Lower lobe of right lung (tissue), 2 donors: ENCODE measurements at places on chromosomes 16 and 17. TPM values are rescaled to one million over a fixed set of nuclear protein-coding genes. Genes with fewer than 3 reads are reported as not detected.
A peak's percentile ranks its signal among the peaks of the same experiment; 100 is the strongest.

CDC42EP4 gene
- total RNA-seq, result 44.6 TPM

DNA sequence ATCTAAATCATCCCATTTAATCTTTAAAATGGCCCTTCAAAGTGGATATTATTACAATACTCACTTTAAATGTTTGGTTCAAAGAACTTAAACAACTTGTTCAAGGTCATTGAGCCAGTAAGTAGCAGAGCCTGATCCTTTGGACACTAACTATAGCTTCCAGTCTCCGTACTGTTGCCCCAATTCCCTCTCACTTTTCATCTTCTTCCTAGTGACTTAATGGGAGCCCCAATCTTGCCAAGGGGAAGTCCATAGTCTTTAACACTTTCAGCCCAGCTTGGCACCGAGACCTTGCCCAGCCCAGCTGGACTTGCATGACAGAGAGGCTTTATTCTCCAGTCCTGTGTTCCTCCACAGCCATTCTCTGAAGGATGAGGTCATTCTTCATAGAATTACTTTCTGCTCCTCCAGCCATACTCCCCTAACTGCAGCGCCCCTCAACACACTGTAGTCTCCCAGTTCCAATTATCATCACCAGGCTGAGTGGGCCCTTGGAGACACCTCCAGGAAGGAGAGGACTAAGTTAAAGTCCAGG is 49.2 kb upstream of the NLK start:
- no peak overlapping the region for H3K27ac ChIP-seq
- no peak overlapping the region for H3K4me3 ChIP-seq
- H3K4me1 ChIP-seq, result no peaks in the 10 kb centered on the region
- no peaks in the 10 kb centered on the region for H3K36me3 ChIP-seq
- no peak for DNase-seq

GRCh38 chr17:80034791-80035686 is 633 bp downstream of the TBC1D16 start:
- no peaks in the 10 kb centered on the region for H3K36me3 ChIP-seq
- peak; percentile 66 for DNase-seq
- H3K27ac ChIP-seq, result peak overlapping the region; percentile 68
- H3K4me3 ChIP-seq, result peak overlapping the region; percentile 94
- no peaks in the 10 kb centered on the region for H3K27me3 ChIP-seq

DNA sequence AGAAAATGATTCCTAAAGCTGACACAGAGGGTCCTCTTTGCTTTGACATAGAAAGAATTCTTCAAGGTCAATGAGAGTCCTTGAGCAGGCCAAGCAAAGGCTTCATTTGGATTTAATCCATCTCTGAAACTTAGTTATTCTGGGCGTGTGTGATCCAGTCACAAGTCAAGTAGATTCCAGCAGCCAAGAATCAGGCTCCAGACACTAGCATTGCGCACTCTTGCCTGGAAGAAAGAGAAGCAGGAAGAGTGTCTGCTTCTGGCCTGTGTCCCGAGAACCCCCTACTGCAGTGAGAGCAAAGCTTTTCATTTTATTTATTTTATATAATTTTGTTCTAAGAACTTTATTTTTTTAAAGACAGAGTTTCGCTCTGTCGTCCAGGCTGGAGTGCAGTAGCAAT is 88.2 kb upstream of the CACNG5 start:
- no peak for DNase-seq
- H3K27me3 ChIP-seq, result no peaks in the 10 kb centered on the region
- peaks cover 24% of the 10 kb centered on the region for H3K36me3 ChIP-seq
- H3K4me3 ChIP-seq, result no peak overlapping the region
- H3K27ac ChIP-seq, result no peak overlapping the region

- H3K36me3 ChIP-seq, result peaks cover 20% of the 10 kb centered on the region
- no peak overlapping the region for H3K27ac ChIP-seq
- no peak for DNase-seq
- peaks cover 6% of the 10 kb centered on the region for H3K27me3 ChIP-seq
Observed at GRCh38 chr16:85810097-85810741, 10.7 kb downstream of the COX4I1 start.

- no peak overlapping the region for H3K4me3 ChIP-seq
- H3K27ac ChIP-seq, result peak overlapping the region; percentile 31
- no peaks in the 10 kb centered on the region for H3K36me3 ChIP-seq
Observed at GRCh38 chr16:57825298-57826044, 23.2 kb upstream of the KIFC3 start.

DNA sequence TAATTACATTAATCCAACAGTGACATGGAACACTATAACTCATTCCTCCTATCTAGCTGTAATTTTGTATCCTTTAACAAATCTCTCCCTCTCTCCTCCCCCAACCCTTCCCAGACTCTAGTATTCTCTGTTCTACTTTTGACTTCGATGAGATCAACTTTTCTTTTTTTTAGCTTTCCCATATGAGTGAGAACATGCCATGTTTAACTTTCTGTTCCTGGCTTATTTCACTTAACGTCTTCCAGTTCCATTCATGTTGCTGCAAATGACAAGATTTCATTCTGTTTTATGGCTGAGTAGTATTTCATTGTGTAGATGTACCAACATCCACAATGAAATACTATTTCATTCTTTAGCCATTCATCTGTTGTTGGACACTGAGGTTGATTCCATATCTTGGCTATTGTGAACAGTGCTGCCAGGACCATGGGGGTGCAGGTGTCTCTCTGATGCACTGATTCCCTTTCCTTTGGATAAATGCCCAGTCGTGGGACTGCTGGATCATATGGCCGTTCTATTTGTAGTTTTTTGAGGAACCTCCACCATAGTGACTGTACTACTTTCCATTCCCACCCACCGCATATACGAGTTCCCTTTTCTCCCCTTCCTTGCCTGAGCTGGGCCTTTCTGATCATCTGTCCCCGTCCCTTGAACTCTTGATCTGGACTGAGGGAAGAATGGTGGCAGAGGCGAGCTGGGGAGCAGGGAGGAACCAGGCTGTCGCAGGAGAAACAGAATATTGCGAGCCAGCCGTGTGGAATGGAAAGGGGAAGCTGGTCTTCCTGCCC is 7.7 kb upstream of the CEP295NL start:
- peaks cover 37% of the 10 kb centered on the region for H3K4me1 ChIP-seq
- no peak overlapping the region for H3K4me3 ChIP-seq
- no peak for DNase-seq

- H3K36me3 ChIP-seq, result peaks cover 67% of the 10 kb centered on the region
- no peak overlapping the region for H3K27ac ChIP-seq
- H3K27me3 ChIP-seq, result no peaks in the 10 kb centered on the region
- no peak for DNase-seq
Observed at GRCh38 chr16:2698103-2698870, 16.0 kb downstream of the KCTD5 start.

DNA sequence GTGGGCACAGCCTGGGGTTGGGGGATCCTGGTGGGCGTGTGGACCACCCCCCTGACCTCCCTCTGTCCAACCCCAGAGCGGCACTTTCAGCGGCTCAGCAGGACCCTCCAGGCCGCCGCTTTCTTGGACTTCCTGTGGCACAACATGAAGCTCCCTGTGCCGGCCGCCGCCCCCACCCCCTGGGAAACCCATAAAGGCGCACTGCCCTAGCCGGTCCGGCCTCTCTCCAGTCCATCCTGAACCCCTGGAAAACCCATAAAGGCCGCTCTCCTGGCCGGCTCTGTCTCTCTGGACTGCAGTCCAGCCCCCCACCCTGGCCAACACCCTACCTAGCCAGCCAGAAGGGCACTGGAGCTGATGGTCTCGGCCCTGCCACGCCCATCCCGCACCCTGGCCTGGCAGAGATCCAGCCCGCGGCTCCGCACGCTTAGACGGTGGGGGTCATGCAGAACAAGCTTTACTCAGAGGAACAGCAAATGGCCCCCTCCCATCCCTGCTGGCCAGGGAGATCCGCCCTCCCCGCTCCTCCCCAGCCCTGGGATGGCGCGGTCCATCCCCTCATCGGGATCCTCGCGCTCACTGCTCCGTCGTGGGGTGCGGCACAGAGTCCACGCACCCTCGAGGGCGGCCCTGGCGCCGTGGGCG is 2.7 kb downstream of the NOXO1 start:
- peaks cover 45% of the 10 kb centered on the region for H3K36me3 ChIP-seq
- H3K4me3 ChIP-seq, result peak overlapping the region; percentile 42
- H3K4me1 ChIP-seq, result peaks cover 22% of the 10 kb centered on the region

DNA sequence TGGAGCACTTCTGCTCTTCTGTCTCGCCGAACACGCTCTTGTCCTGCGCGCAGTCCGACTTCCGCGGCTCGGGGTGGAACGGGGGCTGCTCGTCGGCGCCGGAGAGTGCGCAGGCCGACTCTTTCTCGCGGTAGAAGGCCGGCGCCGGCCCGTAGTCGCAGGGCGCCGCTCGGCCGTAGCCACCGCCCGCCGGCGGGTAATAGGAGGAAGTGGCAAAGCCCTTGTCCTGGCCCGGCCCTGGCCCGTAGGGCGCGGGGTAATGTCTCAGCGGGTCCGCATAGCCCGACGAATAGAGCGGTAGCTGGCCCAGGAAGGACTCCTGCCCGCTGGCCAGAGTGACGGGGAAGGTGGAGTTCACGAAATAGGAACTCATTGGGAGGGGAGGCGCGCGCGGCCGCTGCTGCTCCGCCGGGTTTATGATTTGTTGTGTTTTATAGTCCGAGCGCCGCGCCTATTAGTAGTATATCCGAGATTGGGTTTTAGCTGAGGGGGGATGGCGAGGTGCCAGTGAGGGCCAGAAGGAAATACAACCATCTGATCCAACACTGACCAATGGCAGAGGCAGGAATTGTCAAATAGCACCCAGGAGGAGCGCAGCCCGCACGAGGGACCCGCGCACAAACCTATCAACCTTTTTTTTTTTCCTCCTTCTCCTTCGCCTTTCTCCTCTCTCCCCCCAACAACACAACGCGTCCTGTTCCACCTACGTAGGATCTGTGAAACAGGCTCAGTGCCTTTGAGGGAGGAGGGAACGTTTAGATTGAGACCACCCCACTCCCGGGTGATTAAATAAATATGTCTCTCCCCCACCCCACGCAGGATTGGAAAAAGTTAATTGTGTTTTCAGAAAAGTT is 4.4 kb upstream of the HOXB5 start:
- peaks cover 94% of the 10 kb centered on the region for H3K27me3 ChIP-seq
- H3K27ac ChIP-seq, result peak overlapping the region; percentile 74
- peak; percentile 69 for DNase-seq
- H3K4me1 ChIP-seq, result peaks cover 38% of the 10 kb centered on the region
- H3K4me3 ChIP-seq, result peak overlapping the region; percentile 63
- H3K36me3 ChIP-seq, result peaks cover 5% of the 10 kb centered on the region

DNA sequence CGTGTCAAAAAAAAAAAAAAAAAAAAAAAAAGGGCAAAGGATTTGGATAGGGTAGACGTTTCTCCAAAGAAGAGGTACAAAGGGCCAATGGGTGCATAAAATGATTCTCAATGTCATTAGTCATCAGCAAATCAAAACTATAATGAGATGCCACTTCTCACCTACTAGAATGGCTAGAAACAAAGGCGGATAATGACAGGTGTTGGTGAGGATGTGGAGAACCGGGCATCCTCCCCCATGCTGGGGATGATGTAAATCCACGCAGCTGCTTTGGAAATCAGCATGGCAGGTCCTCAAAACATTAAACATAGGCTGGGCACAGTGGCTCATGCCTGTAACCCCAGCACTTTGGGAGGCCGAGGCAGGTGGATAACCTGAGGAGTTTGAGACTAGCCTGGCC is 9.4 kb downstream of the ITGAX start:
- H3K4me1 ChIP-seq, result peaks cover 5% of the 10 kb centered on the region
- no peak overlapping the region for H3K27ac ChIP-seq
- H3K36me3 ChIP-seq, result no peaks in the 10 kb centered on the region
- peaks cover 5% of the 10 kb centered on the region for H3K27me3 ChIP-seq
- DNase-seq, result no peak
